Stimulated activated CD4-positive, alpha-beta T cell treated with anti-CD3 and anti-CD28 coated beads, Interleukin-4, amount 100 ng/mL, for 4 hours (primary cell): ENCODE measurements at places on chromosomes 13 and 19.

- DNase-seq: peak; percentile 9
Observed at GRCh38 chr13:26721251-26722121, 39.1 kb downstream of the GPR12 start.

DNA sequence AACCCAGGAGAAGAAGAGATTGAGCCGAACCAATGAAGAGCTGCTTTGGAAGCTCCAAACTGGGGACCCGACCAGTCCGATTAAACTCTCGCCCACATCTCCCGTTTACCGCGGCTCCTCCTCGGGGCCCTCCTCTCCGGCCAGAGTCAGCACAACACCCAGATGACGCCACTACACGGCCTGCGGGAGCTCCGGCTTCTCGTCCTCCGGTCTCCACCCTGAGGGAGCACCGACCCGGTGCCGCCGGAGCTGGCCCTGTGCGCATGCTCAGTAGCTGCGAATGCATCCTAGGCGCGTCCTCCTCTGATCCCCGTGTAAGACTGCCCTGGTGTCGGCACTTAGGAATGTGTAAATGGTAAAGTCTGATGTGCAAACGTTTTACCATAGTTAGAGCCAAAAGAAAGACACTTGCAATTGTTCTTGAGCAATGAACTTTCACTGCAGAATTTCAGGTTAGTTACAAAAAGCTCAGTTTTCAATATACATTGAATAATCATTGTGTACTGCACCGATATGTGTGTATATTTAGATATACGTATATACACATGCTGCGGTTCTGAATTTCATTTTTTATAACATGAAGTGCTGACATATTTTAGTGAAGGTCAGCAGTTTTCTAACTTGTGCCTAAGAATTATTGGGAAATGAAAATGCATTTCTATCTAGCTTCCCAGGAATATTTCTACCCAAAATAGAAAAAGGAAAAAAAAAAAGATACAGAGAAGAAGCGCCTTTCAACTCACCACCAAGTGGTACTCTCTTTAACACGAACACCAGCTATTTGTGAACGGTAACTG is 92.2 kb downstream of the SLC7A1 start:
- no peak for DNase-seq

GRCh38 chr19:10615429-10616023 is 9.8 kb upstream of the SLC44A2 start:
- no peak for DNase-seq

DNA sequence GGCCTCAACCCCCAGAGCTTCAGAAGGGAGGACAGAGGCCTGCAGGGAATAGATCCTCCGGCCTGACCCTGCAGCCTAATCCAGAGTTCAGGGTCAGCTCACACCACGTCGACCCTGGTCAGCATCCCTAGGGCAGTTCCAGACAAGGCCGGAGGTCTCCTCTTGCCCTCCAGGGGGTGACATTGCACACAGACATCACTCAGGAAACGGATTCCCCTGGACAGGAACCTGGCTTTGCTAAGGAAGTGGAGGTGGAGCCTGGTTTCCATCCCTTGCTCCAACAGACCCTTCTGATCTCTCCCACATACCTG is 969 bp upstream of the CEACAM5 start:
- no peak for DNase-seq

GRCh38 chr19:1131718-1132551 is 28.1 kb downstream of the GPX4 start:
- DNase-seq: peak; percentile 94

DNA sequence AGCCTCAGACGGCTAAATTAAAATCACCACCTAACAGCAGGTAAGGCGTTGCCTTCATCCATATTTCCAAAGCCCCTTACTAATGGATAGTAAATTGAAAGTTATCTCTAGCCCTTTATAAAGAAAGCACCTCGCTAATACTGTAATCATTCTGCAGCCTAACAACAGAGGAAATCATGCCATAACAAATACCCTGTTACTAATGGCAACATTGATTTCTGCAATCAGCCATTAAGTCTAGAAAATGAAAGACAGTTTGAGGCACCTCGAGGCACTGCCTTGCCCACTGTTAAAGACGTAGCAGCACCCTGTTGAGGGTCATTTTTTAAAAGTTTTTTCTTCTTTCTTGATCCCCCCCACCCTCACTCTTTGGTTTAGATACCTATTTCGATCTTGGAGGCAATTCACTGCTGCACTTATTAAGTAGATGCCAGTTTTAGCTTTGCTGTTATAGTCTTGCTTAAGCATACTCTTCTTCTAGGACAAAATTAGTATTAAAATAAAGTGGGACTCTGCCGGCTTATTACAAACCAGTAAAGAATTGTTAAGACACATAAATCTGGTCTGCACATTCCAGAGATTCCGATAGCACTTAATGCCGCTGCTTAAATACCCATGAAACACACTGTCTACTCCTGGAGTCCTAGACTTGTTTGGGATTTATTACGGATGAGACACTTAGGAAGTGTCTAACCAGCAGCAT is 74.8 kb downstream of the ZNF536 start:
- no peak for DNase-seq

GRCh38 chr13:66323745-66324347 is 906.3 kb downstream of the PCDH9 start:
- no peak for DNase-seq

- DNase-seq: no peak
Observed at GRCh38 chr13:60273971-60274527, 110.3 kb upstream of the DIAPH3 start.
